ENCODE measurements at places on chromosomes 5 and 9. TPM values are rescaled to one million over a fixed set of nuclear protein-coding genes. Genes with fewer than 3 reads are reported as not detected.

Gene LRRTM2
- total RNA-seq = 0.42 TPM

GRCh38 chr5:80935811-80936385 is 24.3 kb upstream of the RASGRF2 start:
- DNase-seq = no peak

GRCh38 chr9:109238125-109238524 is 71.1 kb upstream of the FRRS1L start:
- DNase-seq = no peak

DNA sequence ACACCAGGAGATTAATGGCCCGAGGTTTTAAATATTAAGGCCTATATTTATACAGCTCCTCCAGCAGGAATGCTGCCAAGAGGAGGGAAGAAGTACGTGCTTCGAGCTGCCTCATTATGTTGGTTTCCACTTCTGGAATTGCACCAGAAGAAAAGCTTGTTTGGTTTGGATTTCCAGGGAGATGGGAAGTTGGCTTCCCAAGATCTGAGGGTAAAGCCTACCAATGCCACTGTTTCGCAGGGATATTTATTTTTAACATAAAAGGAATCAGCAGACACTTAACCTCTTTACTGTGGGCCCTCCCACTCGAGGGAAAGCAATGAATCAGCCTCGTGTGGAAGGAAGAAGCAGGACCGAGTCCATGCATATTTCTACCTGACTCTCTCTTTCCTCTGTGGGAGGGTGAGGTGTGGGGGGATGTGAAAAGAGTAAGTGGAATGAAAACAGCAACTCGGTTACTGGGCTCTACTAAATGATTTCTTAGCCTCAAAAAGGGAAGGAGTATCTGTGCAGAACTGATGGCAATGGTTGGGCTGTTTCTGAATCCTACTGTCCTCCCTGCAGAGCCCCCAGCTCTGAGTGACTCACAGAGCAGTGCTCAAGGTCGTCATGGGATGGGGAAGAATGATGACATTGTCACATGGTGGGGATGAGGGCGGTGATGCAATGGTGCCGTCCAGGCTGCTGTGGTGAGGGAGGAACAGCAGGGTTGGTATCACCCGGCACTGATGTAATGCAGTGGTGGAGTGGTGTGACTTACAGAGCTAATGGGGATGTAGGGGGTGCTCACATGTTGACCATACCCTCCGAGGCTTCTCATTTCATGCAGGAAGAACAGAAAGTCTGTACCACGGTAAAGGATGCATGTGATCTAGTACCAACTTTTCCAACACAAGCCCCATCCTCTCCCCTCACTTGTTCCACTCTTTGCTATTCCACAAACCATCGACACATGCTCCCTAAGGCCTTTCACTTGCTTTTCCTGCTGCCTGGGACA is 215.0 kb upstream of the PANK3 start:
- DNase-seq = no peak

Gene PPIP5K2
- total RNA-seq = 49.4 TPM

DNA sequence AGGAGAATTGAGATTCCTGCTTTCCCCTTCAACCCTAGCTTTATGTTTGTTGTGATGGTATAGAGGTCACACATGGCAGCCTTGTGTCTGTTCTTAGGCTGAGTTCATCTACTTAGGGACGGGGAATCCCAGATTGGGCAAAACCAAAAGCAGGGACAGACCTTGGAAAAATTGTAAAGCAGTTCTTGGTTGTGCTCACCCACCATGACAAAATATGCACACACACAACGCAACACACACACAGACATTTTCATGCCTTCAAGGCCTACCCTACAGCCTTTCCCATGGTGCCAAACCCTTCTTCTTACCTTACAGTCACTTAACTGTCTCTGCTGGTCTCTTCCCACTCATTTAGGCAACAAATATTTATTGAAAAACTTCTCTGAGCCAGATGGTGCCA is 14.8 kb downstream of the PCDHGC5 start:
- DNase-seq = no peak

Gene GHR
- 39.3 TPM for total RNA-seq

Gene ERP44
- total RNA-seq = 11.8 TPM

Gene MYOT
- total RNA-seq = 21.3 TPM

DNA sequence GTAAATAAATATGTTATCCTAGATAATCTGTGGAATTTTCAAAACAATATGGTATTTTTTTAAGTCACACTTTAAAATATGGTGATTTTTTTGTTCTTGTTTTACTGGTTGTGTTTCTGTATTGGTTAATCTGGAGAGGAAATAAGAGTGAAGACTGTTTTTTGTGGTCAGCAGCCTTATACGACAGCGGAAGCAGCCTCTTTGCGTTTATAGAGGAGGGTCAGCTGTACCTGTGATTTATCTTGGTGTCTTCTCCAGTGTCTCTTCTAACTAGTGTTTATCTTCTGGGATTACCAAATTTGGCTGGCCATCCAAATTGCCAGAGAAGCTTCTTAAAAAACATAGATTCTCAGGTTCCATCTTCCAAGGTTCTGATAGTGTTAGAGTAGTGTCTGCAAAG is 58.7 kb downstream of the ICE1 start:
- no peak for DNase-seq

GRCh38 chr5:91851670-91852069 is 468.6 kb upstream of the ARRDC3 start:
- no peak for DNase-seq

DNA sequence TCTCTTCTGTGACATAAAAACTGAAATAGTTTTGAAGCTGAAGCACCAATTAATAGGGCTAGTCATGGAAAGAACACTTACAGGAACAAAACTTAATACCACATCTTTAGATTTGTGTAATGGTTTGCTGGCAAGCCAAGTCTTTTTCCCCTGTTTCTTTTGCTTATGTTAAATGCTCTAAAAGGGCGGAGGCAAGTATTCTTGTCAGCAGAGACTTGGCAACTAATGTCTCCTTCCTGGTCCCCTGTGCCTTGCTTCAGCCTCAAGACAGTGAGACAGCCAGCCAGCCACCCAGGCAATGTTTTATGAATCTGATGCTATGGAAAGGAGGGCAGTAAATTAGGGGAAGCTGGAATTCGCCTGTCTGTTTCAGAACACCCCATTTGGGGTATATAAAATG is 45.7 kb downstream of the PRRC1 start:
- no peak for DNase-seq

DNA sequence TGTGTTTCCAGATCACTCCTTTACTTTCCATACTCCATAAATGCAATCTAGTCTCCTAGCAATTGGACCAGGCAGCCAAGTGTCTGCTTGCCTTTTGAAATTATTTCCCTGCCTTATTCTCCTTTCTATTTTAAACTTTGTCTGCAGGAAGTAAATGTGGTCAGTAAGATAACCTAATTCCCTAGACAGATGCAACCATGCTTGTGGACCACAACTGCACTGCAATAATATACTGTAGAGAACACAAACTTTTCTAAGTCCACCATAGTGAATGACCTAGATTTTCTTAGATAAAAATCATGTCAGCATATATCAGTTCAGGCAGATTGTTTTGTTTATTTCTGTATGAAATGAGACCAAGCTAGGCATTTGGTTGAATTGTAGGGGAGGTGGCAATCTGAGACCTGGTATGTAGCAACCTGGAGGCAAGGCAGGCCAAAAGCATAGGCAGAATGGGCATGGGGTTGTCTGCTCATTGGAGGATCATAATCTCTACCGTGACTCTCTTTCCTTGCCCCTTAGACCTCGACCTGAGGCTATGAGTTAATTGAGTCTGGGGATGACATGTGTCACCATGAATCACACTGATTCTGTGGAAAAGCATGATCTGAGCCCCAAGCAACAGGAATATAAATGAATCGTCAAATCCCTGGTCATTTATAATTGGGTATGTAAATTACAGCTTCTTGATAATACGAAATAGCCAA is 20.7 kb downstream of the ACTL7B start:
- no peak for DNase-seq

GRCh38 chr5:158436271-158437065 is 577.5 kb upstream of the CLINT1 start:
- no peak for DNase-seq

- no peak for DNase-seq
Observed at GRCh38 chr5:35938568-35939227, at the start of gene CAPSL. TSS of gene CAPSL (minus strand) at chr5:35938622. CDS start at chr5:35921120, 17,502 bp downstream.

DNA sequence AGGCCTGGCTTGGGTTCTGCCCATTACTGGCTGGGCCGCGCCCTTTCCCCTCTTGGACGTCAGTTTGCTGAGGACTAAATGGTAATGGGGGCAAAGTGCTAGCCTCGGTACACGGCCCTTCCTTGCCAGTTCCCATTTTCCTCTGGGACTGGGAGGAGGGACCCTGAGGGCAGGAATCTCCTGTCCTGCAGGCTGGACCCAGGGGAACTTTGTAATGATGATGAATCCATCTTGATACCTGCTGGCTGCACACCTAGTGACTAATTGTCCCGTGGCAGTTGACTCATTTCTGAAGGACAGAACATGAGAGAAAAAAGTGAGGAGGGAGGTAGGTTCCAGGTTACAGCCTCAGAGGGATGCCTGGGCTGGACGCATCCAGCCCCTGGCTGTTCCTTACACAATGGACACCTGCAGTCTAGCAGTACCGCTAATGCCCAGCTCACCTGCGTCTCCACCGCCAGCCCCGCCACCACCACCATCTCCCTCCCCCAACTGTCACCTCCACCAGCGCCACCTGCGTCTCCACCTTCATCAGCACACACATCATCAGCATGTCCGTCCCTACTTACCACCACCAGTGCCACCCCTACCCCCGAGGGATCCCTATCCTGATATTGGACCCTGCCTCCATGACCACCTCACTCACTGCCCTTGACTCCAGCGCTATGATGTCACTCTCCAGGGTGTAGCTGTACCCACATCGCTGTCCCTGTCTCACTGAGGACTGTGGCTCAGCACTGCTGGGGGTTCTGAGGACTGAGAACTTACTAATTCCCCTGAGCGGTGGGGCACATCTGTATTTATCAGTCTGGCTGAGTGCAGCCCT is 4.3 kb downstream of the CDHR2 start:
- no peak for DNase-seq

Gene SOX30
- 0.20 TPM for total RNA-seq

Gene ITK
- 3.3 TPM for total RNA-seq

GRCh38 chr5:176748967-176749935 is 61.1 kb upstream of the UNC5A start:
- DNase-seq = no peak
